ENCODE measurements at places on chromosomes 13 and 19.

DNA sequence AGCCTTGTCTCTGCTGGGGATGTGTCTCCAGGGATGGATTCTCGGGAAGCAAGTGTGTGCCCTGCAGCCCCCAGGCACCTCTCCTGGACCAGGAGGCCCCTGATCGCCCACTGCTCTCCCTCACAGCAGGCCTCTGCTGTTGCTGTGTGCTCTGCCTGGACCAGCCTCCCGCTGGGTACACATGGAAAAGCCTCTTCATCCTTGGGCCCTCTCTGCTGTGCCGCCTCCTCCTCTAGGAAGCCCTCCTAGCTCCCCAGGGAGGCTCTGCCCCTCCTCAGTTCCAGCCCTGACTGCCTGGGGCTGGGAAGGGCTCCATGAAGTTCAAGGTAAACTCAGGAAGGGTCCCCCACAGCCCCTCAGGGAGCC is 12.0 kb downstream of the NDUFA11 start:
- no peak for DNase-seq

DNA sequence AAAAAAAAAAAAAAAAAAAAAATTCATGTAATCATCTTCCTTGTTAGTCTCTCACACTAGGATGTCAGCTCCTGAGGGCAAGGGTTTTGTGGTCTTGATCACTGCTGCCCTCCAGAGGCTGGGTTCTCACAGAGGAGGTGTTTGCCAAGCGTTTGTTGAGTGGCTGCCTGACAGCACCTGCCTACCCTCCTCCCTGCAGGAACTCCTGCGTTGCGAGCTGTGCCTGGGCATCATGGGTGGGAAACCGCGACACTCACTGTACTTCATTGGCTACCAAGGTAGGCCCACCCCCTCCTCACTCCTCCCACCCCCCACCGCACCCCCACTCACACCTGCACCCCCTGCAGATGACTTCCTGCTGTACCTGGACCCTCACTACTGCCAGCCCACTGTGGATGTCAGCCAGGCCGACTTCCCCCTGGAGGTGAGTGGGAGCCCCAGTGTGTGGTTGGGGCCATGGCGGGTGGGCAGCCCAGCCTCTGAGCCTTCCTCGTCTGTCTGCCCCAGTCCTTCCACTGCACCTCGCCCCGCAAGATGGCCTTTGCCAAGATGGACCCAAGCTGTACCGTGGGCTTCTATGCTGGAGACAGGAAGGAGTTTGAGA is 8.1 kb downstream of the ATG4D start:
- DNase-seq = no peak

GRCh38 chr13:20702530-20702914 is 977 bp upstream of the IL17D start:
- DNase-seq = no peak

- DNase-seq = no peak
Observed at GRCh38 chr13:32031815-32032370, 319 bp downstream of the FRY start.

DNA sequence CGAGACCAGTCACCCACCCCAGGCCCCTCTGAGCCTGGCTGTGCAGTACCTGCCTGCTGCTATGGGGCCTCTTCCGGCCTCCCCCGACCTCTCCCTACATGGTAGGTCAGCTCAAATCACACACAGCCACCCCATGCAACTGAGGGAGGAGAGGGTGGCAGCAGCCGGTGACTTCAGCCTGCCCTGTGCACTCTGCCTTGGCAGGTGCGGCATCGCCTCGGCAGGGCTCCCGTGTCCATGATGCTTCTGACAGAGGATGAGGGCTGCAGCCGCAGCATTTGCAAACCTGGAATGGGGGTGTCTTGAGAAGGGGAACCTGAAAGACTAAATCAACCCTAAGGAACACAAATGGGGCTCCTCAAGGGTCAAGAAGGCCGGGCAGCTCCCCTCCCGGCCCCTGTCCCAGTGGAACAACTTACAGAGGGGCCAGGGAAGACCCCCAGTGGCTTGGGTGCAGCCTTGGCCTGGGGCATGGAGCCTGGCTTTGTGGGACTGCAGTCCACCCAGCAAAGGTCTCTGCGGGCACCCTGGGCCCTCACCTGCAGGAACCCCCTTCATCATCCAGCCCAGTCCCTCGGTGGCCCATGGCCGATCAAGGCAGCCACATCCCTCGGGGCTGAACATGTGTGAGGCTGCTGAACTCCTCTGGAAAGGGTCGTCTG is 6.7 kb downstream of the TEX29 start:
- no peak for DNase-seq

GRCh38 chr13:31909864-31910551 is 121.6 kb upstream of the FRY start:
- DNase-seq = peak; percentile 59

DNA sequence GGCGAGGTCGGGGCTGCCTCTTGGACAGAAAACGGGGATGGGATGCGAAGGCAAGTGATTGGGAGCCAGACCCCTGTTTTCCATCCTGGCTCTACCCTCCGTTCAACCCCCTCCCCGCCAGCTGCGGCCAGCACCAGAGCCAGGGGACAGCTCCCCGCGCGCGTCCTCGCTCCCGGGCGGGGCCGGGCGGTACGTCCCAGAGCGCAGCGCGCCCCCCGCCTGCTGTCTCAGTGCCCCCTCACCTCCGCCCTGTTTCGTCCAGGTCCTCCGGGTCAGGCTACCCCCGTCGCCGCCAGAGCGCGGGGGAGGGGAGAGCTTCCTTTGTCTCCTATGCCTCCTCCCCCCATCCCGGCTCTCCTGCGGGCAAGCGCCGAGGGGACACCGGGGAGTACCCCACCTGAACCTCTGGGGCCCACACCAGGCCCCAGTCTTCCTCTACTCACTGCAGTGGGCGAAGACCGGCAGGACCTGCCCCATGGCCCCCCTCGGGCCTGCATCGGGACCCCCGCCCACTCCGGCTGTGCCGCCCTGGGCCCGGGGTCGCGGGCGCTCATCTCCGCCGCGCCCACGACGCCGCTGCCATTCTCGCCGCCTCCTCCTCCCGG is 396 bp downstream of the RTN2 start:
- no peak for DNase-seq

- DNase-seq = no peak
Observed at GRCh38 chr13:31274390-31274789, 74.6 kb downstream of the B3GLCT start.

GRCh38 chr13:90415902-90416301 is 931.6 kb upstream of the MIR17HG start:
- DNase-seq = no peak

GRCh38 chr13:104301171-104301975 is 1235.2 kb upstream of the SLC10A2 start:
- no peak for DNase-seq

- DNase-seq = no peak
Observed at GRCh38 chr19:30222992-30223865, 149.0 kb upstream of the ZNF536 start.

DNA sequence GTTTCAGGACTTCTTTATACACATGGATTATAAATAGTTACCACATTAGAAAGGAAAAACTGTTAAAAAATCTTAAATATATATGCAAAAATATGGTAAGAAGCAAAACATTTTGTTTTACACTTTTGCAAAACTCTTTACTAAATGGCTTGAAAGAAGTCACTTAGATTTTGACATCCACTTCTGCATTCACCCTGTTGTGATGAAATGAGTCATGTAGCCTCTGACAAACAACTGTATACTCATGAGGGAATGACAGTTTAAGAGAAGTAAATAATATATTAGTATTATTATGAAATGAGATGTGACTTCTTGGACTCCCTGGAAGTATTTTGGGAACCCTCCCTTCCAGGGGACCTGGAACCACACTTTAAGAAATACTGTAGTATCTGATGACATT is 275.6 kb downstream of the DACH1 start:
- no peak for DNase-seq

DNA sequence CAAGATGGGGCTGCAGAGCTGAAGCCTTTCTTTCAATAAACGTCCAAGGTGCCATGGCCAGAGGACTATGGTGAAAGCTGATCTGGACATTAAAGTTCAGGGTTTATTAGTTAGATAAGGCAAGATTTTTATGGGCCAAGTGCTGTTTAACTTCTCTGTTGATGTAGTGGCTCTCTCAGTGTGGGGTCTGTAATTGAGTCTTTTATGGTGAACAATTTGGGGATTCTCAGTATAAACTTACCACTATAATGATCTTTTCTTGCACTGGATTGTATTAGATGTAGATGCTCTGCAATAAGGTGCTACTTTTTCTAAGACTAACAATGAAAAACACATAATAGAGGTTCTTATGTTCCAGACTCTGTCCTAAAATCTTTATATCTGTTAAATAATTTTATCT is 190.1 kb upstream of the KLF12 start:
- no peak for DNase-seq

DNA sequence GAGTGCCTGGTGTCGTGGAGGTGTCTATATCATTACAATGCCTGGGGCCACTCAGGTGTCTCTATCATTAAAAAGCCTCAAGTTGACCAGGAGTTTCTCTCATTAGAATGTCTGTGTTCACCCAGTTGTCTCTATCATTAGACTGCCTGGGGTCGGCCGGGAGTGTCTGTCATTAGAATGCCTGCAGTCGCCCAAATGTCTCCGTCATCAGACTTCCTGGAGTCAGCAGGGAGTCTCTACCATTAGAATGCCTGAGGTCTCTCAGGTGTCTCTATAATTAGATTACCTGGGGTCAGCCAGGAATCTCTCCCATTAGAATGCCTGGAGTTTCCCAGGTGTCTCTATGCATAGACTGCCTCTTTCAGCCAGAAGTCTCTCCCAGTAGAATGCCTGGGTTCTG is 1477.6 kb downstream of the UQCRFS1 start:
- no peak for DNase-seq

- DNase-seq = no peak
Observed at GRCh38 chr19:18098891-18099622, 1.5 kb downstream of the MAST3 start.

DNA sequence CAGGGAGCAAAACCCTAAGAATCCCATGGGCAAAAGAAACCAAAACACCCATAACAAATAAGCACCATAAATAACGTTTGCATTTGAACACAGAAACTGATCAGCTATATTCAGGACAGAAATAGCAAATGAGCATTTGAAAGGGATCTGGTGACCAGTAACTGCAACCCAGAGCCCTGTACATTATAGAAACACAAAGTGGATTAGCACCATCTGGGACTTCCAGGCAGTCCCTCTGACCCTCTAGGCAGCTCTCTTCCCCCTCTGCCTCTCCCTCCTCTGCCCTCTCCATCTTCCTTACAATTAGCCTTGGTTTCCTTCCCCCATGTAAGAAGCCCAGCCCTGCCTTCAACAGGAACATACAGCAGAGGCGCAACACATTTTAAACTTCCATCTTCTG is 215.0 kb downstream of the DCLK1 start:
- DNase-seq = no peak

- peak; percentile 18 for DNase-seq
Observed at GRCh38 chr19:11963566-11964355, 1.1 kb upstream of the ZNF763 start.

- no peak for DNase-seq
Observed at GRCh38 chr13:102799426-102800144, 666 bp downstream of the BIVM start.

DNA sequence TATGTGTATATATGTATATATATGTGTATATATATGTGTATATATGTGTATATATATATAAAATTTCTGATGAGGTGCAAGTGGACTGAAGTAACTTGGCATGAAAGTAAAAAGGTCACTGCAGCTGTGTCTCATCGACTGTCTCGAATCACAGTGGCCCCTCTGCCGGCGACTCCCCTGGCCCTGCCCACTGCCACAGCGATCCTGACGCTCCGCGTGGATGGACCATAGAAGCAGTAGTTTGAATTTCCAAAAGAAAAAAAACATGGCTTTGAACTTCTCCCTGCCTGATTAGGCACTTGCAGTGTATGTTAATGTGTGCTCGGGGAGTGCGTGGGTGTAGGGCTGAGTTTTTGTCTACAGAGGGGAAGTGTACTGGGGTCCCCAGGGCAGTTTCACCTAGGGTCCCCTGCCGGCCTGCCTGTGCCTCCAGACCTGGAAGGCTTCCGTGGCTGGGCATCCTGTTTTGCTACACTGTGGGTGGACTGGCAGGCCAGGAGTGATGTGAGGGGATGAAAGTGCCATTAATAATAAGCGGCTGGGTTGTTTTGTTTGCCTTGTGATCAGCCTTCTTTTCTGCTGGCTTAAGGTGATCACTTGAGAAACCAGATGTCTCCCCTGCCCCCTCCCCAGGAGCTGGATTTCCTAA is 10.8 kb downstream of the ZIC5 start:
- DNase-seq = no peak

- DNase-seq = no peak
Observed at GRCh38 chr13:27961227-27962085, 7.7 kb downstream of the CDX2 start.

GRCh38 chr13:29472332-29472961 is 123.0 kb downstream of the SLC7A1 start:
- DNase-seq = peak; percentile 37

GRCh38 chr19:8206147-8207087 is 2.8 kb upstream of the CERS4 start:
- DNase-seq = no peak

- DNase-seq = no peak
Observed at GRCh38 chr13:108270442-108270841, 924 bp downstream of the TNFSF13B start.

- DNase-seq = no peak
Observed at GRCh38 chr13:100203696-100204367, 114.9 kb downstream of the PCCA start.

- no peak for DNase-seq
Observed at GRCh38 chr19:29671393-29672160, 6.3 kb downstream of the PLEKHF1 start.

DNA sequence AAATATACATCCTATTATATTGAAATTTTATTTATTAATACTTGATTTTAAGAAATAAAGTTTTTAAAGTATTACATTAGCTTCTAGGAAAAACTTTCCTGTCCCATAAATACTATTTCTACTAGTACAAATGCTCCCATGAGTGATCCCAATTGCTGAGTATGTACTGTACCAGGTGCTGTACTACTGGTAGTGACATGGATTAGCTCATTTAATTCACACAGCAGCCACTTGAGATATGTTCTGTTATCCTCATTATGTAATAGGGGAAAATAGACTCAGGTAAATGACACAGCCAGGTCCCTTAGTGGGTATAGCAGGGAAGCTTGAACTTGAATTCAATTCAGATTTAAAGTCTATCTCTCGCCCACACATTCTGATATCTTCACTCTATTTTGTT is 363.1 kb downstream of the FGF14 start:
- DNase-seq = no peak

DNA sequence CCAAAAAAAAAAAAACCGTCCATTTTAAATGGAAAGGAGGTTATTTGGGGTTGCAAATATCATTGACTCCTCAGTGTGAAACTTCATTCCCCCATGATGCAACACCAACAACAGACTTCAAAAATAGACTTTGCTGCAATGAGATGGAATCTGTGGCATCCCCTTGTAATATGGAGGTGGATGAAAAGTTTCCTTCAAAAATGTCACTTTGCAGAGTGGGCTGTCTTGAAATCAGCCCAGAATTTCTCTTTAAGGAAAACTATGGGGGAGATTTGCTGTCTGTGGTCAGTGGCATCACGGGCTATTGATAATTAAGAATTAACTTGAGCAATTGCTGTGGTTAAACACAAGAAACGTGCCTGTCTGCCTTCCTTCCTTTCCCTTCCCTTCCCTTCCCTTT is 1.5 kb downstream of the GPR18 start:
- DNase-seq = no peak

All from SW 1271 (cell line).